GM23338 (cell line): ENCODE measurements at places on chromosomes 1 and 21.

- DNase-seq = no peak
Measured at GRCh38 chr1:243270097-243270864, 14.4 kb downstream of the SDCCAG8 start.

DNA sequence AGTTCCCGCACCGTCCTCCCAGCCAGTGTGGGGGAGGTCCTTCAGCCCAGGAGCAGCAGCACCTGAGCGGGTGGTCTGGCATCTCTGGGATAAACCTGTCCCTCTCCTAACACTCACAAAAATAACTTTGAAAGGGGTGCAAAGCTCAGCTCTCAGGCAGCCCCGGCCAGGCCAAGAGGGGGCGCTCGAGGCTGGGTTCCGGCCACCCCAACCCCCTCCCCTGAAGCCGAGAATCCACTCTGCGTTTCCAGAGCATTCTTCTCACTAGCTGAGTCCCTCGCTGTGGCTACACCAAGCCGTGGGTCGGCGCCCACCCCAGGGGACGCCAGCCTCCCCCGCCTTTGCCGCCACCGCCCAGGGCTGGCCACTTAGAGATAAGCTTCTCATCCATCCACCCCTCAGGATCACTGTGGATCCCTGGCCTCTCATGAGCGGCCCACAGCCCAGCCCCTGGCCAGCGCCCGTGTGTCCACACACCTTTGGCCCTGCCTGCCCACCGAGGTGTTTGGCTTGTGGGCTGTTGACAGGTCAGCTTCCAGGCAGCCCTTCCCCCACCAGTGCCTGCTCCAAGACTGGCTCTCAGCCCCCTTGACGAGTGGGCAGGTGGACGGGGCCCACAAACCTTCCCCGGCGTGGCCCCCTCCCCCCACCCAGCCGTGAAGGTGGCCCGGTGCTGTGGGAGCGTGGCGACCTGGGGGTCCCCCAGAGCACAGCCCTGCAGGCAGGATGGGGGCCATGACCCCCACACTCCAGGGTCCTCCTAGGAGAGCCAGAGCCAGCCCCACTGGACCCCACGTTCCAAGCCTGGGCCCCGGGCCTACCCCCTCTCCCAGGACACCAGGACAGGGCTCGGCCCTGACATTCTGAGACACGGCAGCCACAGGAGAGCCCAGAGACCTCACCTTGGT is 1.9 kb downstream of the FTCD start:
- peak; percentile 88 for DNase-seq

GRCh38 chr1:115655916-115656315 is 14.1 kb downstream of the VANGL1 start:
- DNase-seq = no peak

GRCh38 chr1:229714964-229715603 is 89.0 kb downstream of the URB2 start:
- peak; percentile 79 for DNase-seq

DNA sequence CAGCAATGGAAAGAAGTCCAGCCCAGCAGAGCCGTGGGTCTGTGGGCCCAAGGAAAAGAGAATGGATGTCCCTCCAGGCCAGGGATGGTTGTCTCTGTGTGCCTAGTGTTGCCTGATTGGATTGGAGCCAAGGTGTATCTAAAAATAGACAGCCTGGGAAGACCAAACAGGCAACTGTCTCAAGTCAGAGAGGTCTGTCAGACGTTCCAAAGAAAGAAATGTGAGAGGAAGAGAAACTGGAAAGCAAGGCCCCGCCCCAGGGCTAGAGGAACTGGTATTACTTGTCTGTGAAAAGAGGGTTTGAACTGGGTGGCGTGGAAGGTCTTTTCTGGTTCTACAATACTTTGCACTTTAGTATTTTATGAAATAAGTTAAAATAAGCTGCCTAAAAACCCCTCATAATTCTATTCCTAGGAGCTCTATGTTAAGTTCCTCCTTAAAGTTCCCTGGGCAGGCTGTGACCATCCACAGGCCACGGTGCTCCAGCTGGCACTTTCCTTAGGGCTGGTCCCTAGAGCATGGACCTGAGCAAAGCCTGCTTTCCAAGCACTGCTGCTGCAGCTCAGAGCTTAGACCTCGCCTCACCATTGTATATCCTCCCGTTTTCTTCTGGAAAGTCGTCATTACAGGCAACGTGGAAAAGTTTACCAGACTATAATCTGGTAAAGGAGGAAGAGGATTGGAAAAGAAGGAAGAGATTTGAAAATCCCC is 151.6 kb downstream of the DISC1 start:
- no peak for DNase-seq
